CD4-positive, alpha-beta T cell treated with Interferon gamma for 1 hour (primary cell): ENCODE measurements at places on chromosomes 6 and 20.

DNA sequence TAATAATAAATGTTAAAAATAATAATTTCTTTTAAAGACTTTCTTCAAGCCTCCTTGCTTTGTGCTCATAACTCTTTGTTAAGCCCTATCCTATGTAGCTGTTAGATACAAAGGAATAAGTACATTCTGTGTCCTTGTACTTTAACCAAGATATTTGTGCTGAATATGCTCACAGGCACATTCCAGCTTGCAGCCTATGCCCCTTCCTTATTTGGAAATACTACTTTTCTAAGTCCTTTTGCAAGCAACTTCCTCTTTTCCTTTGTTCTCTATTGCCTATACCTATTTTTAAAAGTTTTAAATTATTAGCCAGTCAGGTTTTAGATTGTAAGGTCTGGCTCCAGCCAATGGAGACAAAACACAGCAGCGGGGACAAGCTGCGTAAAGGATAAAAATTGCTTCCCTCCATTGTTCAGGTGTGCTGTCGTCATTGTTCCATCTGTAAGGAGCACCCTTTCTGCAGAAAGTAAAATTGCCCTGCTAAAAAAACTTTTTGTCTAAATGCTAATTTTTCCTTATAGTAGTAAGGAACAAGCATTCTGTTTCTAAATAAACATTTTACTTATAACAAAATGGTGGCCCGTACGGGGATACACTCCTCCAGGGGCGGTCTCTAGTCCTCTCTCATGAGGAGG lies 80.2 kb downstream of the SYTL3 start:
- no peak for DNase-seq

- no peak for DNase-seq
Measured at GRCh38 chr20:37734228-37734985, 40.6 kb downstream of the CTNNBL1 start.

- DNase-seq, result no peak
Measured at GRCh38 chr20:18783385-18783959, 30.1 kb upstream of the SCP2D1 start.

GRCh38 chr20:58194175-58194791 lies 34.2 kb downstream of the ANKRD60 start:
- DNase-seq, result no peak

GRCh38 chr20:24952376-24953208 lies 3.5 kb downstream of the CST7 start:
- no peak for DNase-seq
